ENCODE measurements at places on chromosomes 3 and 15. TPM values are rescaled to one million over a fixed set of nuclear protein-coding genes. Genes with fewer than 3 reads are reported as not detected.

RTP4 gene
- not detected for total RNA-seq

GOLGA6L9 gene
- 0.35 TPM for total RNA-seq

CELSR3 gene
- 1.8 TPM for total RNA-seq

SI gene
- total RNA-seq, result not detected

FOXL2 gene
- total RNA-seq, result not detected

STRIT1 gene
- not detected for total RNA-seq

Data from pericardium fibroblast (primary cell).